ENCODE measurements at places on chromosomes 12 and 14.

DNA sequence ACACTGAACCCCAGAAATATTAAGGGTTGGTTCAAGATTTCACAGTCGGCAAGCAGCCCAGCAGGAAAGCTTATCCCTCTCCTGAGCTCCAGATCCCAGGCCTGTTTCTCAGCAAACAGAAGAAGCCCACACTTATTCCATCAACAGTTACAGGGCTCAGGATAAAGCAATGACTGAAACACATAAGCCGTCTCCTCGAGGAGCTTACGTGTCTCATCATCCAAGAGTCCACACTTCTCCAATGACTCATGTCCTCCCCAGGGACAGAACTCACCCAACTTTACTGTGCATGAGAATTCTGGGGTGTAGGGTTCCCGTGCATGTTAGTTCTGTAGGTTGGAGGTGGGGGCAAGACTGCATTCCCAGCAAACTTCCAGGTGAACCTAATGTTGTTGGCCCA is 31.2 kb downstream of the GSC start:
- H3K4me3 ChIP-seq, result no peak overlapping the region
- no peaks in the 10 kb centered on the region for H3K4me1 ChIP-seq
- no peak for DNase-seq
- H3K27ac ChIP-seq, result no peak overlapping the region
- peaks cover 1% of the 10 kb centered on the region for H3K27me3 ChIP-seq

DNA sequence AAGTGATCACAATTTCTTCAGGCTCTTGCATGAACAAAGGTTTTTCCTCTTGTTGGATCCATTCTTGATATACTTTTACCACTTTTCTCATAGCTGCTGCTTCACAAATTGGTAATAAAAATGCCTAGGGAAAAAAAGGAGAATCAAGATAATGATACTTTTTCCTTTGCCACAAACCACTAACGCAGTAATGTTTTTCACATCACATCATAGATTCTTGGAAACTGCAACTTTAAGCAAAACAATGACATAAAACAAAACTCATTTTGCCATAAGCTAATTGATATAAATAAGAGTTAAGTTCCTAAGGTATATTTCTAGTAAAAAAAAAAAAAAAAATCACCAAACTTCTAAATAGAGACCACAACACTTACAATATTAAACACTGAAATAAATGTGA is 66.7 kb downstream of the RALGAPA1 start:
- H3K27me3 ChIP-seq, result no peaks in the 10 kb centered on the region
- H3K36me3 ChIP-seq, result no peaks in the 10 kb centered on the region
- H3K4me3 ChIP-seq, result no peak overlapping the region
- no peak overlapping the region for H3K27ac ChIP-seq

DNA sequence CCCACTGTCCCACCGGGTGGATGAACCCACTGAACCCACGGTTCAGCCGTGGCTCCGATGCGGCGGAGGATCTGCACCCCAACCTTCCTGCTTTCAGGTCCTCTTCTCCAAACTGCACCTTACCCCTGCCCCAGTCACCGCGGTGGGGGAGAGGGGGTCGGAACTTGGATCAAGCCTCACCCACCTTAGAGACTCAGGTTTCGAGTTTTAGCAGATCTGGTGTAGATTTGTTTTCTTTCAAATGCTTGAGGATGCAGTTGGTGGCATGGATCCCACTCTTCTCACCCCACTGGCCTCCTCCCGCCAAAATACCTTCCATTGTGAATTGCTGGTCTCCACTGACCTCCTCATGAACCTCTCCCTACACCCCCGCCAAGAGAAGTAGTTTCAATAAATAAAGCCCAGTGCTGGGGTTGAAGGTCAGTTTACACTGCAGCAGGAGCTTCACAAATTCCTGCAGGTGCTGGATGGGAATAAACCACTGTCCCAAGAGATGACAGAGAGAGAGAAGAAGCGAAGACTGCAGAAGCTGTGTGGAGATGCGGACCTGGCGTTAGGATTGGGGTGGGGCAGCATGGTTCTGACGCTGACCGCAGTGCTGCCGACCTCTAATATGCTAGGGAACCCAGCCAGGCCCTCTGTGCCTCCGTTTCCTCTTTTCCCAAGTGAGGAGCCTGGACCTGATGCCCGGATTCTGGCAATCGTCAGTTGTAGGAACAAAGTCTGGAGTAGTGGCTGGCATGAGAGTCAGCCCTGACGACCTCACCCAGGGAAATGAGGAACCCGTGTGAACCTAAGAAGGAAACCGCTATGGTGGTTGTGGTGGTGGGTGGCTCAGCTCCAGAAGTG is 7.4 kb downstream of the TTC6 start:
- no peak for DNase-seq
- no peaks in the 10 kb centered on the region for H3K36me3 ChIP-seq
- H3K4me1 ChIP-seq, result peaks cover 2% of the 10 kb centered on the region
- H3K4me3 ChIP-seq, result no peak overlapping the region

- peaks cover 16% of the 10 kb centered on the region for H3K4me1 ChIP-seq
- H3K27me3 ChIP-seq, result no peaks in the 10 kb centered on the region
- no peaks in the 10 kb centered on the region for H3K36me3 ChIP-seq
- H3K27ac ChIP-seq, result no peak overlapping the region
These were observed 61.5 kb downstream of the MGAT4C start for GRCh38 chr12:86194721-86195120.

DNA sequence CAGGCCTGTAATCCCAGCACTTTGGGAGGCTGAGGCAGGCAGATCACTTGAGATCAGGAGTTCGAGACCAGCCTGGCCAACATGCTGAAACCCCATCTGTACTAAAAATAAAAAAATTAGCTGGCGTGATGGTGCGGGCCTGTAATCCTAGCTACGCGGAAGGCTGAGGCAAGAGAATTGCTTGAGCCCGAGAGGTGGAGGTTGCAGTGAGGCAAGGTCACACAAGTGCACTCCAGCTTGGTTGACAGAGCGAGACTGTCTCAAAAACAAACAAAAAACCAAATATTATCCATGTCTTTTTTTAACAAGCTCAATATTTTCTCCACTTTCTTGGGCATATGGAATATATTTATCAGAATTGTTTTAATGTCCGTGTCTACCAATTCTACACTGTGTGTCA is 89.6 kb downstream of the LMNTD1 start:
- no peak overlapping the region for H3K4me3 ChIP-seq
- no peak for DNase-seq
- H3K4me1 ChIP-seq, result peaks cover 2% of the 10 kb centered on the region

DNA sequence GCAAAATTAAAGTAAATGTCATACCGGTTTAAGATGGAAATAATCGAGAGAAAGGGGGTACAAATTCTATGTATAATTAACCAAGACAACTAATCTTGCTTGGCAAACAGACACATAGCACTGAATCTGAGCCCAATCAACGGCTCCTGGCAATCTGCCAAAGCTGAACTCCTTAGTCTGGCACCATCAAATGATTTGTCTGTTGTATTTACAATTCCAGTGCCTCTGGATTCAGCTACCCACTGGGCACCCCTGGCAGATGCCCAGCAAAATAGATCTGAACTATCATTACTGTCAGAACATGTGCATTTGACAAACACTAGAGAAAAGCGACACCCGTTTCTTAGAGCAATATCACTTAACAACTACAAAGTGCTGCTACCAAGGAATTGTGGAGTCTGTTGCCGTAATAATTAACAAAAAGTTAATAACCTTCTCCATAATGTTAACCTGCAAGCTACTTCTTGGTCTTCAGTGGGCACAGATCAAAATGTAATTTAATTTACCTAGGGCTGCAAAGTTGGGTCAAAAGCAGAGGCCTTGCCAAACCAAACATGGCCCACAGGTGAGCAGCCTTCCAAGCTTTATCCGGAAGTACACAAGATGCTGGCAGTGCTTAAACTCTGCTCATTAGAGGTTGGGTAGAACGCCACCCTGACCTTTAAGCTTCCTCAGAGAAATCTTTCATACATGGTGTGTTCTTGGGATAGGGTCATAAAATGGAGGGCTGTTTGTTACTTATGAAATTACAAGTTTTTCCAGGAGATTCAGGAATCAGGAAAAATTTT is 7.6 kb downstream of the EGLN3 start:
- H3K36me3 ChIP-seq, result no peaks in the 10 kb centered on the region
- H3K4me3 ChIP-seq, result no peak overlapping the region
- no peak overlapping the region for H3K27ac ChIP-seq
- no peak for DNase-seq
- no peaks in the 10 kb centered on the region for H3K27me3 ChIP-seq

Data from glutamatergic neuron (in vitro differentiated cells).